ENCODE measurements at places on chromosomes 16 and 17.

- no peak for DNase-seq
These were observed 6.1 kb downstream of the ABCA5 start for GRCh38 chr17:69320908-69321238.

DNA sequence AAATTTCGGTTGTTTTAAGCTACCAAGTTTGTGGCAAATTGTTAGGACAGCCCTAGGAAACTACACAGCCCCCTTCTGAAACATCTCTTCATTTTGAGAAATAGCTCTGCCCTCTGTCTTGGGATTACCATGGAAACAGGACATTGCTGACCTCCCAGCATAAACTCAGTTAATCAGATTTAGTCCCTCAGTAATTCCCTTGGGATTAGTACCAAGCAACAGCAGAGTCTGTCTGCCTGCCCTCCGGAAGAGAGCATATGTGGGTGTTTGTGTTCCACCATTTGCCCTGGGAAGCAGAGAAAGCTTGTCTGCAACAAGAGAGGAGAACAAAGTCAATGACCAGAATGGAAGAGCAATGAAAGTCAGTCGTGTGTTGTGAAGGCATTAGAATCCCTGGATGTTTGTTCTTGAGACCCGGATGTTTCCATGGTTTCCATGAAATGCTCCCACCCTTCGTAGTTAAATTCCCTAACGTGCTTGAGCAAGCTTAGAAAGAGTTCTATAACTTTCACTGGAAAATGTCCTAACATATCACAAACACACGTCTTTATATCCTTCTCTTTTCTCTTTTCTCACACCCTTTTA is 26.2 kb downstream of the NUDT7 start:
- no peak for DNase-seq

DNA sequence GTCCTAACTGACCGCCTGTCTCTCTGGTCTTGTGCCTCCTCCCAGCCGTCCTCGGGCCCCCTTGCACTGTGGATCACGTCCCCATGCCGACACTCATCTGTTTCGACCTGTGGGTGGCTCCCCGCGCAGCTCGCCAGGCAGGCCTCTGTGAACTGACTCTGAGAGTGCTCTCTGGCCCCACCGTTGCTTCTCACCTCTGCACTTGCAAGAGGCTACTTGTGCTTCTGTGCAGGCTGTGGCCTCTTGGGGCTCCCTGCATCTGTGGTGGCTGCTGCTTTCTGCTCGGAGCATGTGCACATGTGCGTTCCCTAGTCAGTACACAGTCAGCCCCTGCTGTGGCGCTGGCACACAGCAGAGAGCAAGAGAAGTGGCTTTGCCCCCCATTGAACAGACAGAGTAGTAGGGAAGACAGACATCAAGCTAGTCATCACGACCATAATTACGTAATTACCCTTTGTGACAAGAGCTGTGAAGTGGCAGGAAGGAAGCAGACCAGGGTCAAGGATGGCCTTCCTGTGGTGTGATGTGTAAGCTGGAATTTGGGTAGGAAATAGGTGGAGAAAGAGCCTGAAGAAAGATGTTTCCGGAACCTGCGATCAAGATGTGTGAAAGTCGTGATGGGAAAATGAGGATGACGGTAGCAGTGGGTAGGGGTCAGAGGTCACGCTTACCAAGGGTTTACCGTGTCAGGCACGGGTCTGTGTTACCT is 256.0 kb upstream of the CACNG5 start:
- no peak for DNase-seq

DNA sequence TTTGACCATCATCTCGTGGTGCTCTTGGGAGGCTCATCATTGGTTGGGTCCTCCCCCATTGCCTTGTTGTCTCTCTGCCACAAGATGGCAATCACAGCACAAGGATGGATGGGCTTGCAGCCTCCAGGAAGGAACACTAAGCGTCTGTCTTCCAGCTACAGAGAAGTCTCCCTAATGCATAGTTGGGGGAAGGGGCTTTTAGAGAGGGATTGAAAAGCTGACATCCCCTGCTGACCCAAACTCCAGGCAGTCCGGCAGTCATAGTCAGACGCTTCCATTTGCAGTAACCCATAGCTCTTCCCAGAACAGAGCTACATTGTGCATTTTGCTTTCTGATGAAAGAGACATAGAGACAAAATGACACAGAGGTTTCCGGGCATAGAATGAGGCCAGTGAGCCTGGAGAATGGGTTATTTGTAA is 111.4 kb downstream of the UTP18 start:
- DNase-seq = peak; percentile 56

DNA sequence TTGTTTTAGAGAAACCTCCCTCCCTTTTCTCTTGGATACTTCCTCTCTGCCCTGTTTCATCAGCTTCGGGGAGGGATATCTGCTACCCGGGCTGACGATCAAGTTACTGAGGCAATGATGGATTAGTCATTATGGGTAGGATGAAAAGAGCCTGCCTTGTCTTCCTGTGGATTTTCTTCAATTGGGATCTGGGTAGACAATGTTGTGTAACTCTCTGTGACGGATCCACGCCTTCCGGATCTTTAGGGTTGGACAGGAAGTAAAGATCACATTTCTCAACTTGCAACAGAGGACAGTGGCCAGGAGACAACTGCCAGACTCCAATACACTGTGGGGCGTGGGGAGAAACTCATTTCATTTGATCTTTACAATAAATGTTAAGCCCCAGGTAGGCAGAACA is 11.3 kb upstream of the CHST6 start:
- no peak for DNase-seq

Measured in activated CD4-positive, alpha-beta T cell treated with anti-CD3 and anti-CD28 coated beads for 36 hours (primary cell).